KBM-7 (cell line): ENCODE measurements at places on chromosomes 5 and 9.

GRCh38 chr5:138226910-138227309 is 13.8 kb upstream of the CDC23 start:
- DNase-seq: no peak

DNA sequence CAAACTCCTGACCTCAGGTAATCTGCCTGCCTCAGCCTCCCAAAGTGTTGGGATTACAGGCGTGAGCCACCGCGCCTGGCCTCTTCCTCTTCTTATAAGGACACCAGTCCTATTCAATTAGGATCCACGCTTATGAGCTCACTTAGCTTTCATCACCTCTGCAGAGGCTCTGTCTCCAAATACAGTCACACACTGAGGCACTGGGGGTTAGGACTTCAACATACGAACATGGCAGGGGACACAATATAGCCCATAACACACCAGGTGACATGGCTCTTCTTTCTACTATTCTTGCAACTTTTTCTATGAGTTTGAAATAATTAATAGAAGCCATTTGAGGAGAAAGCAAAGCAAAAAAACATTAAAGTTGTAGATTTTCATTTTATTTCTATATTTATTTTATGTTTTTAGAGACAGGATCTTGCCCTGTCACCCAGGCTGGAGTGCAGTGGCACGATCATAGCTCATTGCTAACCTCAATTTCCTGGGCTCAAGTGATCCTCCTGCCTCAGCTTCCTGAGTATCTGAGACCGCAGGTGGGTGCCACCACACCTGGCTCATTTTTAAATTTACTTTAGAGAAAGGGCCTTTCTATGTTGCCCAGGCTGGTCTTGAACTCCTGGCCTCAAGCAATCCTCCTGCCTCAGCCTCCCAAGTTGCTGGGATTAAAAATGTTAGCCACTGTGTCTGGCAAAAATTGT is 6.0 kb upstream of the PRRT1B start:
- DNase-seq: no peak

- no peak for DNase-seq
Observed at GRCh38 chr9:12988258-12988657, 213.4 kb downstream of the LURAP1L start.

GRCh38 chr5:168651648-168652047 is 72.5 kb upstream of the PANK3 start:
- DNase-seq: no peak

DNA sequence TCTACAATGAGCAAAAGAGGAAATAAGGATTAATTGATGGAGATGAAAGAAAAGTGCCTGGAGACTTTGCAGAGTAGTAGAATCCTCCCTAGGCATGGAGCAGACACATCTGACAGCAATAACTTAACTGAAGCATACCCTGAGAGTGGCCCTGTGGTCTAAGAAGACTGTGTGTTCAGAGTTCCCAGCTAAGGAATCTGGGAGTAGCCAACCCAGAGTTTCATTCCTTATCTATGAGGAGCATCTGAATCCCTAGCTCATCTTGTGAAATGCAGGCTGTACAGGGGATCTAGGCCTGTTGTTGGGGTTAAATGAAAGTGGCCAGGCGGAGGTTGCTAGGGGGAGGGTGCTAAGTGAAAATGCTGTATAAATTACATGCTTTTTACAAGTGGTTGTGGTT is 233.1 kb upstream of the FBXL7 start:
- no peak for DNase-seq

DNA sequence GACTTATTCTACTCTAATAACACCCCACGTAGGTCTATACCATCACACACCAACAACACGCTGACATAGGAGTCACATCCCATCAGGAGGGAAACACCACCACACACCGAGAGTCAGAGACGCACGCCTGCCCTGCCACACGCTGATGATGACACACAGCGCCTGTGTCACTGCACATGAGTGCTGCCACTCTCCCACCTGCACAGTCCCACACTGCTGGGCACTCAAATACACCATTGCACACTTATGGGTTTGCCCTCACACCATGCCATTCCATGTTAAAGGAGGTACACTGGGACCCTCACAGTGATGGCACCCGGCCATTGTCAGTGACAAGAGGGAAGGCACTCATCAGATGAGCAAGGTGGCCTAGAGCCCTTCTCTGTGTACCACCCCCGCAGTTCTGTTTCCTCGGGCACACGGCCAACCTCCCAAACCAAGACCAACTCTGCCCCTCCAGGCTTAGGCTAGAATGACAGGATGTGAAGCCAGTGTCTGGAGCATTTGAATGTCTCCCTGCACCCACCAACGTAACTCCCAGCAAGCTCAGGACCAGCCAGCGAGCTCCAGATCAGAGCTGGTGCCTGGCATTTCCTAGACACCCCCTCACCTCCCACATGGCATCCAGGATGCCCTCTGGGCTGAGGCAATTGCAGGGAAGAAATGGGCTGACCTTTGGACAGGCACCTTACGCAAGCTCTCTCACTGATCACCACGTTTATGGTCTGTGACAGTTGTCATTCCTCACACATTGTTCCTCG is 3.6 kb upstream of the CPLX2 start:
- peak; percentile 25 for DNase-seq

DNA sequence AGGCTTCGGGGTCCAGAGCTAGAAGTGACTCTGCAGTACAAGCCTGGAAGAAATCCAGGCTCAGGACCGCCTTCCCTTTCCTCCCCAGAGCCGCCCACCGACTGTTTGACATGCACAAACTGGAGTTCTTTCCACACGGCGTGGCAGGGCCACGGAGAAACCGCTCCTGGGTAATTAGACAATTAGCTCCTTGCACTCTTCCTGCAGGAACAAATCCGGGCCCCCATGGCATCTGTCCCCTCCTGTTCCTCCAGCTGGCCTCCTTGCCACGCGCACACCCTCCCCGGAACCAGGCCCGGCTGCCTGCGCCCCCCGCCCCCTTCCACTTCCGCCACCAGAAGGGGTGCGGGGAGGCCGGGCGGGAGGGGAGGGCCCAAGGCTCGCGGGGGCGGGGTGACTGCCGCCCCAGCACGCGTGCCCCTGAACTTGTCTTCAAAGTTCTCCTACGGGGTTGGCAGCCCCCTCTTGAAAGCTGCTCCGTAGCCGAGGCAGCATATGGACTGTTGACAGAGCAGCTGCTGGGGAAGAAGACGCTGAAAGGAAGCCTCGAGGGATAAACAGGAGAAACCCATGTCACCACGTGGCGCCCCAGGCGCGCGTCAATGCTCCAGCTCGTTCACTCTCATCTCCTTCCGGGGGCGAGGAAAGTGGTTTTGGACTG is 74.3 kb downstream of the SEC61B start:
- DNase-seq: no peak

GRCh38 chr5:1656271-1656975 is 132.7 kb upstream of the LPCAT1 start:
- DNase-seq: no peak

DNA sequence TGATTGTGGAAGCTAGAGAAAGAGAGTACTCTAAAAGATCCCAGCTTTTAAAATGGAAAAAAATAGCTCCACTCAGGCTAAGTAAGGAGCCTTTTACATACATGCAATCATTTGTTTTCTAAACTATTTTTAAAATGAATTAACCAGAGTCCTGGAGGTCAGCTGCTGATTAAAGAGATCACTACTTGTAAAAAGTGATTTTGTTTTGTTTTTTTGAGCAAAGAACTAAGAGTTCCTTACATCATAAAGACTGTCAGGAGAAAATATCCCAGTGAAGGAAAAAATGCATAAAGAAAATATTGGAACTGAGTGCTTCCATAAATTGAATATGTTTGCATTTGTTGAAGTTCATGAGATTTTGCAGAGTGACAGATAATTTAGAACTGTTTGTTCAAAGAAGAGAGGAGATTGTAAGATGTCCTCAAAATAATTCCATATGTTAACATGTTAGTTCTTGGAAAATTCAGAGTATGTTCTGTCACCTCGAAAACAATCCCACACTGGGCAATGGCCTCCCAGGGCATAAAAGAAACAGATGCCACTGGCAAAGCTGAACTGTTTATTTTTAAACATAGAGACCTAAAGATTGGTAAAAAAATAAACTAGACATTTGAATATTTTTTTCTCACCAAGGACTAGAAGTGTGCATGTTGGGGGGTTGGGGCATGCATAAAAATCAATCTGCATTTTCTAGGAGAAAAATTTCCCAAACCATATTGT is 264.7 kb downstream of the NPR3 start:
- no peak for DNase-seq

- no peak for DNase-seq
Observed at GRCh38 chr5:172846677-172847076, 12.6 kb downstream of the ERGIC1 start.

DNA sequence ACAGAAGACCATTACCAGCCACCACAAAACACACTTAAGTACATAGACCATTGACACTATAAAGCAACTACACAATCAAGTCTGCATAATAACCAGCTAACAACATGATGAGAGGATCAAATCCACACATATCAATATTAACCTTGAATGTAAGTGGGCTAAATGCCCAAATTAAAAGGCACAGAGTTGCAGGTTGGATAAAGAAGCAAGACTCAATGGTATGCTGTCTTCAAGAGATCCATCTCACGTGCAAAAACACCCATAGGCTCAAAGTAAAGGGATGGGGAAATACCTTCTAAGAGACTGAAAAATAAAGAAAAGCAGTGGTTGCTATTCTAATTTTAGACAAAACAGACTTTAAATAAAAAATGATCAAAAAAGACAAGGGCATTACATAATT is 113.6 kb upstream of the CD180 start:
- DNase-seq: no peak

GRCh38 chr9:115400796-115401195 is 282.8 kb upstream of the TNC start:
- no peak for DNase-seq

- DNase-seq: peak; percentile 98
Observed at GRCh38 chr5:132466433-132467286, 23.9 kb downstream of the IRF1 start.

GRCh38 chr5:132222649-132223038 is 5.0 kb downstream of the P4HA2 start:
- DNase-seq: no peak

DNA sequence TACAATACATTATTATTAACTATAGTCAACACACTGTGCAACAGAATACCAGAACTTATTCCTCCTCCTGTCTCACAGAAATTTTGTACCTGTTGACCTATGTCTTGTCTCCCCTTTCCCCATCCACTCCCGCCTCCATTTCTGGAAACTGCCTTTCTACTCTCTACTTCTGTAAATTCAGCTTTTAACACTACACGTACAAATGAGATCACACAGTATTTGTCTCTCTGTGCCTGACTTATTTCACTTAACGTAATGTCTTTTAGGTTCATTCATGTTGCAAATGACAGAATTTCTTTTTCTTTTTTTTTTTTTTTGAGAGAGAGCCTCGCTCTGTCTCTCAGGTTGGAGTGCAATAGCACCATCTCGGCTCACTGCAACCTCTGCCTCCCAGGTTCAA is 19.5 kb downstream of the MEF2C start:
- DNase-seq: no peak

DNA sequence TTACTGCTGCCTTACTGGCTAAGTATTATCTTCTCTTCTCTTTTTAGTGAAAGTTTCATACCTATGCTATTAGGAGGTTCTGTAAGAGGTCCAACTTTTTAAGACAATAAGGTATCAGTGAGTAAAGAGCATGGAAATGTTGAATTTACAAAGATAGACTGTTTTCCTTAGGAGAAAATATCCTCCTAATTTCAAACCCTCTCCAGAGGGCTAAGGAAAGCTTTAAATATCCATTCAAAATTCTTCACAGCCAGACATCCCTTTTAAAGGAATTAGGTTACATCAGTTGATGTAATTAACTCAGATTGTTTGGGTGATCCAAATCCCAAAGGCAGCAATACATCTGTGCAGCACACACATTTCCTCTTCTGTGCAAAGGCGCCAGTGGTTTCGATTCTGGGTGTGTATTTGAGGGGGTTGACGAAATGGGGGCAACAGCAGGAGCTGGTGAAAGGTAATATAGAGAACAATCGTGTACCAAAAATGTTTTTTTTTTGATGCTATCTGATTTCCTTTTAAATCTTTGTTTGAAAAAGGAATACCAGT is 273.8 kb upstream of the RPS23 start:
- DNase-seq: no peak

- no peak for DNase-seq
Observed at GRCh38 chr5:56567278-56567677, 248.1 kb upstream of the MAP3K1 start.

GRCh38 chr9:37715991-37716505 is 37.6 kb upstream of the TRMT10B start:
- DNase-seq: no peak

- no peak for DNase-seq
Observed at GRCh38 chr5:100479079-100479688, 56.0 kb upstream of the FAM174A start.

- DNase-seq: peak; percentile 97
Observed at GRCh38 chr9:121557581-121558447, 58.2 kb upstream of the GGTA1 start.

DNA sequence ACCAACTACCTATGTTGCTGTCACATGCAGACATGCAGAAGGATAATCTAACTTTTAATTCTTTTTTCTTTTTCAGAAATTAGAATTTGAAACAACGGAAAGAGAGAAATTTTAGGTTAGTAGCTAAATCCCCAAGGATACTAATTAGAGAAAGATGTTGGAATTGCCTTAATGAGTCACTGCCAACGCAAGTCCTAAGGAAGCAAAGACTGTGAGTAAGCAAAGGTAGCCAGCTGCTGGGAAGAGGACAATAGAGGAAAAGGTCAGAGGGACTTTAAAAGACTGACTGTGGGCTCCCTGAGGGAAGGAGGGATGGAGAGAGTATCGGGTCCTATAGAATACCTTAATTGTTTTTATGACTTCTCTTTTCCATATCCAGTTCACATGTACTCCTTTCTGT is 461.9 kb upstream of the PAPPA start:
- DNase-seq: no peak

DNA sequence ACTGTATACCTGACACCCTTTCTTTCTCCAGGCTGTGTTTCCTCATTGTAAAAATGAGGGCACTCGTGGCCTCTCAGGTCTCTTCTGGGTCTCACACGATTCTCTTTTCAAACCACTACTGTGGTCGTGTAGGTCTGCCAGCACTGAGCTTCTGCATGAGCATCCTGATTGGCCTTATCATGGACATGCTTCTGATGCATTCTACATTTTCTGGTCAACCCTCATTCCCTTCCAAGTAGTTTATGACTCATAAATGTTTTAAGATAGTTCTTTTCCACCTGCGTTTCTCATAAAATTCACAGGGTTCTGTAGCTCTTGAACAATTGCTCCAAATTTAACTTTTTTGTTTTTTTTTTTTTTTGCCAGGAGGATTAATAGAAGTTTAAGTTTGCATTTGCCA is 294.8 kb downstream of the KCTD16 start:
- DNase-seq: no peak

- no peak for DNase-seq
Observed at GRCh38 chr9:78775696-78776295, 478.9 kb downstream of the PSAT1 start.

DNA sequence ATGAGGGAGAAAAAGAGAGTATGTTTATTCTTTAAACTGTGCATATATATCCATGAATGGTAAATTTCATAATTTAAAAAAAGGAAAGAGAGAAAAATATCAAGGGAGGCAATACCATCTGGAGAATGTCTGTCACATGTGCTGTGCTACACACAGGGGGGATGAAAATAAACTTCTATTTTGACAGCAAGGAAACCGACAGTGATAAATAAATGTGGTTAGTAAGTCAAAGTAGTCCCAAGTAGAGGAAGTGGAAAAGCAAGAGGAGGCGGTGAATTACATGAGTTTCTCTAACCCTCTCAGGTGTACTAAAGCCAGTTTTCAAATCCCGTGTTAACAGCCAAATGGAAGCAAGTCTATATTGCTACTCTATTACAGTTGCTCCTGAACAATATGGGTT is 83.3 kb downstream of the ICE1 start:
- no peak for DNase-seq
